ENCODE measurements at places on chromosomes 4 and X.

DNA sequence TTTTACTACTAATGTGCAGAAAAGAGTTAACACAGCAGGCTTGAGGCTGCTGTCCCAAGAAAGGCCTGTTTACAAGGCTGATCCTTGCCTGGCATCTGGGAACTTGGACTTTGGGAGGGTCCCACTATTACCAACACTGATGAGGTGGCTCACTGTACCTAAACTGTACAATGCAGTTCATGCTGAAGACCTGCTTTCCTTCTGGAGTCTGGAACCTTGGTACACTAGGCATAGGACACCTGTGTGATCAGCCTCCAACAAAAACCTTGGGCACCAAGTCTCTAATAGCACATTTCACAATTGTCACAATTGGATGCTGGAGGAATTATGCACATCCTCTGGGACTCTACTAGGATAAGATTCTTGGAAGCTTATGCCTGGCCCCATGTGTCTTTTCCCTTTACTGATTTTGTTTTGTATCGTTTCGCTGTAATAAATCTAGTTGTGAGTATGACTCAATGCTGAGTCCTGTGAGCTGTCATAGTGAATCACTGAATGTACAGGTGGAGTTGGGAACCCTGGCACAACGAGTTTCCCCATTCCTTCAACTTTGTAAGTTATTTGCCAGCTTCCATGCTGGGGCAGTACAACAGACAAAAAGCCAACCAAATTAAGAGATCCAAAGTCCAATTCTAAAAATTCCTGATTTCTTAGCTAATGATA is 45.9 kb downstream of the TEC start:
- no peak for DNase-seq

DNA sequence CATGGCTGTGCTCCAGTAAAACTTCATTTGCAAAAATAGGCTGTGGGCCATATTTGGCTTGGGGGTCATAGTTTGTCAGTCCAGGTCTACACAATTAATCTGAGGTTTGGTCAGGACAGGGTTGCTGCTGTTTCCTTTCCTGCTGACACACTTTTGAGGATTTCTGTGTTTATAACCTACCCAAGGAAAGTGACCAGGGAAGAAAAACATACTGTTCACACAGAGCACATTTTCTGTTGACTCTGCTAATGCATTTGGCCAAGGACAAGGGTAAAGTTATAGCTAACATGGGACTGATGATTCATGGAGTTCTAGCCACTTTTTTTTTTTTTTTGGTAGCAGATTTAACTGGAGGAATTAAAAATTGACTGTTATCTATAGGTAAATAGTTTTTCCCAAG is 43.9 kb upstream of the GEMIN8 start:
- DNase-seq, result peak; percentile 6

DNA sequence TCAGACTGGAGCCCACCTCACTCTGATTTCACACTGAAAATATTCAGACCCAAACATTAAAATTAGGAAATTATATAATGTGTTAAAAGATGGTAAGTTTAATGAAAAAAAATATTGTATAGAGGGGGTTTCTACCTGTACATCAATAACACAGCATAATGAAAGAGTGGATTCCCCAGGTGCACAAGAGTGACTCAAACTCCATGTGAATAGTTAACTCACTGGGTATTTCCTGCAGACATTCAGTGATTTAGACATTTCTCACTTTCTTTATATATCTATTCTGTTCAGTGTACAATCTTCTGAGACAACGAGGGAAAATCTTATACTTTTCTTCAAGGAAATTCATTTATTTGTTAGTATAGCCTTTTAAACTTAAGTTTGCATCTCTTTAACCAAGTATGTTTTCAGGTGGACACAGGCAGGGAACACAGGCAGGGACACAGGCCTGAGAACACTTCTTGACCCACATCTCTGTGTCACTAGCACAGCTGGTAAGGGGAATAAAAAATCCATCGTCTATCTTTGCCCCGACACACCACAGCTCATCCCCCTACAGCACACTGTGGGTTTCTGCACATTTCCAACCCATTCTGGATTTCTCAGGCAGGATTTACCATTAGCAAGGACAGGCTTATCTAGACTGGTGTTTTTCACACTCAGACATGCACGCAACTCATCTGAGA is 525.5 kb upstream of the BOD1L1 start:
- DNase-seq, result no peak

- no peak for DNase-seq
These were observed 55.4 kb downstream of the KCNIP4 start for GRCh38 chr4:21893136-21893535.

DNA sequence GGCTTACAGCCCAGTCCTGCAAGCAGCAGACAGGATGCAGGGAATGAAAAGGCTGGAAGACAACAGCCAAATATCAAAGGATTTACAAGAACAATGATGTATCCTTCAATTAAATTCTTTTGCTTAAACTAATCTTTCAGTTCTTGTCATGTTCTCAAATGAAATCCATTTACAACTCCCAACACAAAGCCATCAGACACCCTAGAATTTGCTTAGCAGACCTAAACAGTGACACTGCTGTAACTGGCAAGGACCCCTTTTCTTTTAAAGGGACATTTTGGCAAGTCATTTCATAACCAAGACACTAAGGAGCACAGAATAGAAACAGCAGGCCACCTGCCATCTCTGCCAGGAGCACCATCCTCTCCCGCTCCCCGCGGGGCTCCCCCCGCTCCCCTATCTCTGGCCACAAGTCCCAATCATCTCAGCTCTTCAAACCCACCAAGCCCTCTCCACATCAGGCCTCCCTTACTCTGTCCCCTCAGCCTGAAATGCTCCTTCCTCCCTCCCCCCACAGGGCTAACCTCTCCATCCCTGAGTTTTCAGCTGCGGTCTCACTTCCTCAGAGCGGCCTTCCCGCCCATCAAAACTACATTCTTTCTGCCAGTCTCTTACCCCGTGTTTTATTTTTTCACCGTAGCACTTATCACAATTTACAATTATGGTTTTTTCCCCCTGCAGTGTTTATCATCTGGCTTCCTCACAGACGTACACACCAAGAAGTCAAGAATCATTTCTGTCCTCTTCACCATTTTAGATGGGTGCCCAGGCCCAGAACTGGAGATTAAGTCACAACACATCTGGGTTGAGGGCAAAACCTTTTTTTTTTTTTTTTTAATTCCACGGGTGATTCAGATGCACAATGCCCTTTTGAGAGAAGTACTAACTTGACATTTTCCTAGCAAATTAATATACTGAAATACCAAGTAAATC is 45.8 kb downstream of the TSPAN5 start:
- DNase-seq, result no peak

DNA sequence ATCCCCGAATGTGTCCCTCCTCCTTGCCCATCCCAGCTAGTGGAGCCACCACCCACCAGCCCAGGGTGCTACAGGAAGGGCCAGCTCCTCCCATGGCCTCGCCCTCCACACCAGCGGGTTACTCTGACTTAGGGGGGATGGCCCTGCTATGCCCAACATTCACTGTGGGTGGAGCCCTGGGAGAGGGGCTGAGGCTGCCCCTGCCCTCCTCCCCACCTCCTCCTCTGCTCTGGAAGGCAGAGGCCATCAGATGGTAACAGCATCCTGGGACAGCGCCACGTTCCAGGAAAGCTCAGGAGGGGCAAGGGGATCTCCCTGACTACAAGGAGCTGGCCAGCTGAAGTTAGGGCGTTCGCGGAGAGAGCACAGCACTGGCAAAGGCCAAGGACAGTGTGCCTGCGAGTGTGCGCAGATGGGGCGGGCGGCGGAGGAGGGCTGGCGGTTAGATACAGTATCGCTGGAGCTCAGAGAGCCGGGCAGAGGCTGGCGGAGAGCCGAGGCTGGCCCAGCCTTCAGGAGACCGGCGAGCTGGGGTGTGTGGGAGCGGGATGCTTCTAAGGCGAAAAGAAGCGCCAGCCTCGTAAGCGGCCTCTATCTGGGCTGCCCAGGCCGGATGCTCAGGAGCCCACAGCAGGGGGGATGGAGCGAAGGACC is 1.5 kb downstream of the JAKMIP1 start:
- no peak for DNase-seq

DNA sequence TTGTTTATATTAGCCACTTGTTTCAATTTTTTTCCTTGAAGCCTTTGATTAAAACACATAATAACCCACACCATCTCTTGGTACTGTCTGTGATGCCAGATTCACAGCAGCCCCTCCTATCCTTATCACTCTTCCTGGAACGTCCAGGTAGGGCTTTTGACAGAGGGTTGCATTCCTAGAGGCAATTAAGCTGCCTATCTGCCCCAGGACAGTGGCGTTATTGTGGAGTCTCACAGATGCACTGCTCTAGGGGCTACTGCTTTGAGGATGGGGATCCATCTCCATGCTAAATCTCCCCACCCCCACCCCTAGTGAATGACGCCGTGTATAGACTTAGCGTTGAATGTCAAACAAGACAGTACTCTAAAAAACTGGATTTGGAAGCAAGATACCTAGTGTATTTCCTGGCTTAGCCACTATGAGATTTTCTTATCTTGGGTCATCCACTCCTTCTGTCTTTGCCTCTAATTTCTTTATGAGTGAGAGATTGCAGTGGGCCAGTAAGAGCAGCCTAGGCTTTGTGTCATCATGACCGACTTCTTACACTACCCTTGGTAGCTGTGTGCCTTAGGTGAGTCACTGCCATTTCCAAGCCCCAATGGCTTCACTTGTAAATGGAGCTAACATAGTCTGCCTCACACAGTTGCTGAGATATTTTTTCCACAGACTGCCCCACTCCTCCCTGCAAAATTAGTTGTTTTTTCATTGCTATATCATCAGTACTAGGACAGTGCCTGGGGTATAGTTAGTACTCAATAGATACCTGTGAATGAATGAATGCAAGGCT is 90.9 kb downstream of the EGF start:
- no peak for DNase-seq

- no peak for DNase-seq
These were observed 56.4 kb downstream of the RAB28 start for GRCh38 chr4:13427599-13428325.

DNA sequence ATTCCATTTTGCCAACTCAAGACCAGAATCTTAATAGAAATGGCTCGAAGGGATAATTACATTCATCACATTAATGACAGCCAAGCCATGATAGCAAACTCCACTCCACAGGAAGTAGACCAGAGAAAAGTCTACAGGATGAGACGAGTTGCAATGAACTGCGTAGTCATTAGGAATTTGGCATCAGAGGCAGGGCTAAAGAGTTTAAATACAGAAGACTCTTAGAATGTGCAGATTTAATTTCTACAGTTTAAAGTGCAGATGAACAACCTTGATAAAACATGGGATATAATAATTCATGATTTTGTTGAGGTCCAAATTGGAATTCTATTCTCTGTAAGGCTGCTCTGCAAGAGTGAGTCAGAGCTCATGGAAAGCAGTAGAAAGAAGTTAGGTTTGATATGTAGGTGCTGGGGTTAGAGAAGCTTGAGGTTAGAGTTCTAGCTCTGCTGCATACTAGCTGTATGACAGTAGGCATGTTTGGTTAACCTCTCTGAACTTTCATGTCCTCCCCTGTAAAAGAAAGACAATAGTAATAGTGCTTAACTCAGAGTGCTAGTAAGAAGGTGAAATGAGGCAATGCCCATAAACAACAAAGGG is 32.2 kb downstream of the LNX1 start:
- no peak for DNase-seq

- DNase-seq, result no peak
These were observed 327.0 kb upstream of the ZFP42 start for GRCh38 chr4:187668526-187669082.

GRCh38 chr4:40736910-40737309 is 12.8 kb upstream of the NSUN7 start:
- DNase-seq, result peak; percentile 28

DNA sequence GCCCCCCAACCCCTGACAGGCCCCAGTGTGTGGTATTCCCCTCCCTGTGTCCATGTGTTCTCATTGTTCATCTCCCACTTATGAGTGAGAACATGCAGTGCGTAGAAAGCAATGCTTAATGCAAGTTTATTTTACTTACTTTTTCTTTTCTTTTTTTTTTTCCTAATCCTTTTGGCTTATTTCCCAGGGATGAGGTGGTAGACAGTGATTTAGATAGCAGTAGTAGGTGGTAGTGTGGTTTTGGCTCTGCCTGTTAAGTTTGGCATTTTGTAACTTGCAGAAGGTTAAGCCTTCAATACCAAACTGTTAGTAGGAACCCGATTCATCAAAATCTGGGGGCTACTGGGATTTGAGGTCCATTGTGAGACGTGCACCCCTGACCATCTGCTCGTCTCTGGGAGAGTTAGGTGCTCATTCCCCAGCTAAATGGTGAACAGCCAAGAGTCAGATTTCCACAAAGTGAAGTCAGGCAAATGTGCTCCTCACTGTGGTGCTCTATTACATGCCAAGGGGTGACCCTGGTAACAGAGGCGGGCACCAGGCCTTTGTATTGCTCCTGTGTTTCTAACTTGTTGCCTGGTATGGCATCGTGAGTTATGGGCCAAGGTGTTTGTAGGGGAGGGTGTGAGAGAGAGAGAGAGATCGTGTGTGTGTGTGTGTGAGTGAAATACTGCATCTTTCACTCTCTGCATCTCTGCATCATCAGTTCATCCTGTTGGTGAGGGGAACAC is 70.3 kb downstream of the PHOX2B start:
- DNase-seq, result peak; percentile 20

DNA sequence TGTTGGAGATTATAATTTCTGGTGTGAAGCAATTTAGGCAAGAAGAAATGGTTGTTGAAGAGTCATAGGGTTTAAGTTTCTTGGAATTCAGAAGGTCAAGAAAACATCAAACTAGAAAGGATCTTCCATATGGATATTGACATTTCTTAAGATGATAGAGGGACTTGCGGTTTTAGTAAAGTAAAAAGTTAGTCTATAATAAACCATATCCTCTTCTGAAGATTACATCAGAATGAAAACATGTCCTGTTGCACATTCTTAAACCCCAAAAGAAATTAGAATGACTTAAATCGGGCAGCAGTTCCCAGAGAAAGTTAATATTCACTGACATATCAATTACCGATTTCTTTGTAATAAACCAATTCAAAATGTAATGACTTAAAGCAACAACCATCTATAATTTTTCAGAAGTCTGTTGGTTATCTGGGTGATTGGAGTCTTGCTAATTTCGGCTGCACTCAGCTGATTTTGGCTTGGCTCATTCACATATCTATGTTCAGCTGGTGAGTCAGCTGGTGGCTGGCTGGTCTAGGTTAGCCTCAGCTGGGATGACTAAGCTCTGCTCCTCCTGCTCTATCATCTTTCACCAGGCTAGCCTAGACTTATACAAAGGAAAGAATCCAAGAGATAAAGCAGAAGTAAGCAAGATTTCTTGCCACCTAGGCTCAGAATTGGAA is 24.4 kb upstream of the DYNLT3 start:
- DNase-seq, result peak; percentile 85
